T-helper 1 cell (primary cell): ENCODE measurements at places on chromosomes 5 and 9.
A peak's percentile ranks its signal among the peaks of the same experiment; 100 is the strongest.

DNA sequence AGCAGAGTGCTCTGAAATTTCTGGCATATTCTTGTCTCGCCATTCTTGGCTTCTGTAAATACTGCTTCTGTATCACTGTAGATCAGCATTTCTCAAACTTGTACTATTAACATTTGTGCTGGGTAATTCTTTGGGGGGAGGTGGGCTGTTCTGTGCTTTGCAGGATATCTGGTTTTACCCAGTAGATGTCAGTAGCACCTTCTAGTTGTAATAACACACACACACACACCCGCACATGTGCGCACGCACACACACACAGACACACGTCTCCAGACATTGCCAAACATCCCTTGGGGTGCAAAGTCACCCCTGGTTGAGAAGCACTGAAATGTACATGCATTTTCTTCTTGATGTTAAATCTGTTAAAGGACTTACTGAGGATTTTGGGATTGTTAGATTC is 304.1 kb downstream of the MAT2B start:
- no peak for DNase-seq

- DNase-seq = no peak
Observed at GRCh38 chr5:141529873-141530272, 41.0 kb downstream of the PCDHGC5 start.

DNA sequence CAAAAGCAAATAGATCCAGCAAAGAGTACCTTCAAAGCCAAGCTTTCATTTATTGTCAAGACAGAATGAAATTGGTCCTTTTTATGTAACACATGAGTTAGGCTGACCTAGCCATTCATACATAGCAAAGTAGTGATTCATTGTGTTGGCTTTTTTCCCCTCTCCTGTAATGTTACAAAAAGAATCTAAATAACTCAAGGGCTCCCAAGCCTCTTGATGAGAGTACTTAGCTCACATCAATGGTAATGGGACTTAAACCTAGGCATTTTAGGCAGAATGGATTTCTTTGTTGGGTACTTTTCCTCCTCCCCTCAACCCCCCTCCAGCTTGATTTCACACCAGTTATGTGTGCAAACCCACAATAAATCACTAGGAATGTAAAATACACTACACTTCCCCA is 123.7 kb downstream of the EBF1 start:
- DNase-seq = no peak

DNA sequence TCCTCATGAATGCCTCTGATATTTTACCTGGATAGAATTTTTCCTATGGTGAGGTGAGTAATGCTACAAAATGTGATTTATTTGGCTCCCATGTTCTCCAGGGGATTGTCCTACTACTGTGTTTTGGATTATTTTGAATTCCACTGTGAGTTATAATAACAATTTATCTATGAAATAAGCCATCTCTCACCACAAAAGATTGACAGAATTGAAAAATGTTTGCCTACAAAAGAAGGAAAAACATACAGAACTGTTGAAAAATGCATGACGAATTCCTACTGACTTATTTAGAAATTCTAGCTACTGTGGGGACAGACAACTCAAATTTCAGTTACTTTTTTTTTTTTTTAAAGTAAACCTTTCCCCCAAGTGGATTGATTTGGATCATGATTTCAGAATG is 463.7 kb upstream of the GRIN3A start:
- no peak for DNase-seq

- DNase-seq = no peak
Observed at GRCh38 chr9:85716031-85716877, 25.5 kb downstream of the AGTPBP1 start.

DNA sequence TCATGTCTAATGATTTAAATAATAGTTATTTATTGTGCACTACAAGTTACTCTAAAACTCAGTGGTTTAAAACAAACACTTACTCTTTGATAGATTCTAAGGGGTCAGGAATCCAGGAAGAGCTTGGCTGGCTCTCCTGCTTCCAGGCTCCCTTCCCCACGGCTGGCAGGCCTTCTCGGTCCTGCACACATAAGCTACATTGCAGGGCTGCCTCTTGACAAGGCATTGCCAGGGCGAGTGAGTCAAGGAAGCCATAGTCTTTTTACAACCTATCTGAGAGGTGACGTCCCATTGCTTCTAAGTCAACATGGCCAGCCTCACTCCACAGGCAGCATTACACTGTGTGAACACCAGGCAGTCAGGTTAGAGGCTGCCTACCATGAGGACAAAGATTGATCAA is 119.8 kb downstream of the AUH start:
- DNase-seq = no peak

DNA sequence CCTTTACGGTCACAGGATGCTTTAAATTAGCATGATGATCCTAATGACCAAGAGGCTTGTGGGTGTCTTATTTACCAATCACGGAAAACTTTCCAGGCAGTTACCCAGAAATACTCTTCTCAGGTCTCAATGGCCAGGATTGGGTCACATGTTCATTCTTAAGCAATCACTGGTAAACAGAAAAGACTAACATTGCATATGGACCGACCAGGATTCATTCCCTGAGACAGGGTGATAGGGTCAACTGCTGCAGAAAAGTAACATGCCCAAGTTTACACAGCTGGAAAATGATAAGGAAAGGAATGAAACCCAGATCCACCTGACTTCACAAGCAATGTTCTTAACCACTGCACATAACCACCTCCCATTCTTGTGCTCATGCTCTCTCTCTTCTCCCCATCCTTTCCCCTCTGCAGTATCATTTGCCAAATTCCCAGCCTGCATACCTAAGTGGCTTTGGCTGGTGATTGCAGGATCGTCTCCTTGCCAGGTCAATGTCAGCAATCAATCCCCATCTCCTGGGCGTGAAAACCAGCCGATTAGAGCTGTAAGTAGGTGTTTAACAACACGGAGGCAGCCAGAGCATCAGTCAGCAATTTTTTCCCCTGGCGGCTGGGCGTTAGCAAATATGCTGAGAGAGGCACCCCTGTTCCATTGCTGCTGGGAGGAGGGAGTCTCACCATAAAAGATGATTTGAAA is 219.4 kb downstream of the NMUR2 start:
- DNase-seq = no peak

DNA sequence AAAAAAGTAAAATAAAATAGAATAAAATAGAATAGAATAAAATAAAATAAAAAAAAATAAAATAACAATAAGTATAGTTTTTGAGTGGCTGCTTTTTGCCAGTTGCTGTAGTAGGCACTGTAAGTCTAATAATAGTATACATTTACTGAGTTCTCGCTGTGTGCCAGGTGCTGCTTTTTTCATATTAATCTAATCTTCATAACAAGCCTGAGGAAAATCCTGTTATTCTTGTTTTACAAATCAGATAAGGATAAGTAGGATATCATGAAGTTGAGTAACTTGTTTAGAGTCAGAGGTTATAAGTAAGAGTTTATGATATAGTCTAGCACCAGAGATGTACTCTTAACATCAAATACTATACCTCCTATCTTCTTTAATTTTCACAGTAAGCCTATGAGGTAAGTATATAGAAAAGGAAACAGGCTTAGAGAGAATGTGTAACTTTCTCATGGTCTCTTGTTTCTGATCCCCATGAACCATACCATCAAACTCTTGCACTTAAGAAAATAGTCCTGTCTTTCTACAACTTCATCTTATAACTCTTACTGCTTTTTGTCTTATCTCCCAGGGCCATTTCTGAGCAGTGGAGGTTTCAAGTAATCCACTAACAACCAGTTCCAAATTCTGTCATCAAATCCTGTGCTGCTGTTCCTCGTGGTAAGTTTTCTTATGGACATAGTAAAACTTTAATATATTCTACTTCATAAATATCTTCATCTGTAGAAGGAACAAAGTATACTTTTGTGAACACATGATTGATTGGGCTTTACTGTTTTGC is 18.7 kb downstream of the RMI1 start:
- no peak for DNase-seq

DNA sequence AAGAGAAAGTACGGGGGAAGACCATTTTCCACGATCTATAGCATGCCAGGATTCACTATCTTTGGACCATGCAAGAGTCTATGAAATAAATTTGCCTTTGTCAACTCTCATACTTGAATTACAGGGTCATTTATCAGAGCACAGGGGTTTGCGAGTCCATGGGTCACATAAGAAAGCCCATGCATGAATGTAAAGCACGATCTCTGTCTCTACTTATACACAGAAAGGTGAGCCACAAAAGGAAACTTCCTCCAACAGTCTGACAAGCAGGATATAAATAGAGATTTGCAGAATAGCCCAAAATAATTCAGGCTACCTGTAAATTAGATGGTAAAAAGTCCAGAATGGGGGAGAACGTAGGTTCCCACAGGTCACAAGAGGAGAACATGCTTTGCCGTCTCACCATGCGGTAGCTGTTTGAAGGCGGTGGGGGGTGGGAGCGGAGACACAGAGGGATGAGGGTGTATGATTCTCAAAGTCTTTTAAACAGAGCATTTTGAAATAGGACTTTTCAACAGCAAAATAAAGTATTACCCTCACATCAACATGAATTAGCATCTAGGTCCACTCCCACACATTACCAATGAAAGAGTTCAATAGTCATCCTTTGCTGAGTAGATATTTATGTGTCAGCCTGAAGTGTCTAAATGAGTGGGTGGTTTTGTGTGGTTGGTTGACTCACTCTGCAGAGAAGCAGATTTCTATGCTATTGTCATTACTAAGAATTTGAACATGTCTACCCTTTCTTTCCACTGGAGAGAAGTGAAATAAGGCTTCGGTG is 279.7 kb downstream of the EBF1 start:
- DNase-seq = peak; percentile 64

- DNase-seq = no peak
Observed at GRCh38 chr9:121354141-121354540, 15.9 kb downstream of the STOM start.

GRCh38 chr5:149959406-149960236 is 937 bp upstream of the SLC26A2 start:
- DNase-seq = peak; percentile 10

DNA sequence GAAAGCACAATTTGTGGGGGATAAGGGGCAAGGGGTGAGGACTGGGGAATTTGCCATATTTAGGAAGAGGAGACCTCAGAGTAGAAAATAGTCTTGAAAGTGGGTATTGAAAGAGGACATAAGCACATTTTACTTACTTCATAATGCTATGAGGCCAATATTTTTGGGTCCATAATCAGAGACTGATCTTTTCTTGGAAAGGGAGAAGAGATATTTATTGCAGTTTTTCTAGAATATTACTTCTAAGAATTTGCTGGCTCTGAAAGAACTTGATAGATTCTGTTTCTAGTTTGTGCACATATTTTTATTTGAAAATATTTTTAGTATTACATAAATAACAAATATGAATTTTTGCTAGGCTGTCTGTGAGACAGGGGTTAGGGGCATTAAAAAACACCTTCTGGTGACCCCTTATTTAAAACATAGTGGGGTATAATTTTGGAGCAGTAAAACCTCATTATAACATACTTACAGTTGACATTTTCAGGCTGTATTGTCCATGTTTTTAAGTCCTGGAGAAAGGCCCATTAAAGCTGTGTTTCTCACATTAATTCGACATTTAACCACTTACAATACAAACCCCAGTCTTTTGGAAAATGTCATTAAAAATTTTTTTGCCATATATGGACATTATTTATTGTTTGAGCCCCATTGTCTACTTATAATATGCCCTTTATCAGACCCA is 118.9 kb upstream of the NFIB start:
- DNase-seq = no peak

- no peak for DNase-seq
Observed at GRCh38 chr9:113621980-113622379, 158.5 kb downstream of the RGS3 start.

- DNase-seq = no peak
Observed at GRCh38 chr5:31078956-31079355, 114.5 kb upstream of the CDH6 start.

DNA sequence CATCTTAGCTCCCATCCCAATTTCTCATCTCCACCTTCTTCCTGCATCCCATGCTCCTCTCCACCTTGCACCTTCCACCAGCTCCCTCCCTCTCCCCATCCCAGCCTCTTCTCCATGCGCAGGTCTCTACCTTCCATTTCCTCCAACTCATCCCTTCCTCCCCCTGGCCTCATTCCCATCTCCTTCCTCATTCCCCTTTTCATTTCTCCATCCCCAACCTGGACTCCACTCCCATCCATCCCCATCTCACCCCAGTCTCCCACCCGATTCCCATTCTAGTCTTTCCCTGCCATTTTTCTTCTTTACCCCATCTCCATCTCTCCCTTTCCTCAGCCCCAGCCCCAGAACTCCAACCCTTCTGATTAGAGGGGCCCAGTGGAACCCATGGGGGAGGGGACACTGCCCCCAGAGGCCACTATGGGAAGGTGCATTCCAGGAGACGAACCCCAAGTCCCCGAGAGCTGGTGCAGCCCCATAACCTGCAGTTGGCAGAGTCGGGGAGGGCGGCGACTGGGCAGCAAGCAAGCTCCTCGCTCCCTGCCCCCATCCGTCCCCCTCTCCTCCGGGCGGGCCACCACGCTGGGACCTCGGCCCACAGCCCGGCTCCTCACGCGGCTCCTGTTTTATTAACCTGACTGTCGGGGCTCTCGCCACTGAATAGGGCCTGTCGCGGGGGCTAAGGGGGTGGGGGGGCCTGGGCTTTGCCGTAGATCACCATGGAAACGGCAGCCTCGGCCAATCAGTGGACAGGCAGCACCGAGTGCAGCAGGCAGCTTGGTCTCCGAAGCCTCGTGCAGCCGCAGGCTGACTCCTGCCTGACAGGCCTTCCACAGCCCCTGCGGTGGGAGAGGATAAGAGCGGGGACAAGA is 66.7 kb downstream of the PCDH1 start:
- peak; percentile 14 for DNase-seq

DNA sequence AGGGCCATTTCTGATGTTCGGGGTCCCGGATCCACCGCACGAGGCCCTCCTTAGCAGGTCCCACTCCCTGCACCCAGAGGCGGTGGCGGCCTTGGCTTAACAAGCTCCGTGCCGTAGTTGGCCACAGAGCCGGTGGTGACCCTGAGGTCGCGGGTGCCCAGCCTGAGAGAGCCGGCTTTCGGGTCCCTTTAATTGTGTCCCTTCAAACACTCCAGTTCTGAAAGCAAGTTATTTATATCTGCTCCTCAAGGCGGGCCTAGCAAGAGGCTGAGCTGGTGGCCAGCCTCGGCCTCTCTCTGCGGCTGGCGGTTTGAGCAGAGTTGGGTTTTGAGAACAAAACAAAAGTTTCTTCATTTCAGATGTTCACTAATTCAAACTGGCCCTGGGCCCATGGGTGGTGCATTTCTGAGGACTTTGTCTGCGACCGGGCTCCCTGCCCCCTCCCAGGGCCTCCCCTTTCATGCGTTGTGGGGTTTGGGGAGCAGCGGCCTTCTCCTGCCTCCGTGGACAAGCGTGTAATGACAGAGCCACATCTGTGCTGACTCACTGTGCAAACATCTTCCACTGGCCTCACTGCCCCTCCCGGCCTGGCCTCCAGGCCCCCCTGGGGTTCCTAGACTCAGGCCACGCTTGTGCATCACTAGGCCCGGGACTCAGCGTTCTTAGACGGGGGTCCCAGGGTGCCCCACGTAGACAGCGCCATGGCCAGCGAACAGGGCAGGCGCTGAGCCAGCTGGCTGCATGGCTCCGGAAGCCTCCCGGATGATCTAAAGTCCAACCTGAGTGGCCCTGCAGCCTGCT is 49.4 kb upstream of the COL5A1 start:
- DNase-seq = no peak

GRCh38 chr9:137552022-137552768 is 516 bp downstream of the MRPL41 start:
- DNase-seq = no peak

GRCh38 chr5:163094492-163095180 is 342.8 kb upstream of the CCNG1 start:
- DNase-seq = no peak
